ENCODE measurements at places on chromosomes 5 and 9.
A peak's percentile ranks its signal among the peaks of the same experiment; 100 is the strongest.

- no peak for DNase-seq
These were observed 136.5 kb downstream of the SNX18 start for GRCh38 chr5:54653956-54654614.

DNA sequence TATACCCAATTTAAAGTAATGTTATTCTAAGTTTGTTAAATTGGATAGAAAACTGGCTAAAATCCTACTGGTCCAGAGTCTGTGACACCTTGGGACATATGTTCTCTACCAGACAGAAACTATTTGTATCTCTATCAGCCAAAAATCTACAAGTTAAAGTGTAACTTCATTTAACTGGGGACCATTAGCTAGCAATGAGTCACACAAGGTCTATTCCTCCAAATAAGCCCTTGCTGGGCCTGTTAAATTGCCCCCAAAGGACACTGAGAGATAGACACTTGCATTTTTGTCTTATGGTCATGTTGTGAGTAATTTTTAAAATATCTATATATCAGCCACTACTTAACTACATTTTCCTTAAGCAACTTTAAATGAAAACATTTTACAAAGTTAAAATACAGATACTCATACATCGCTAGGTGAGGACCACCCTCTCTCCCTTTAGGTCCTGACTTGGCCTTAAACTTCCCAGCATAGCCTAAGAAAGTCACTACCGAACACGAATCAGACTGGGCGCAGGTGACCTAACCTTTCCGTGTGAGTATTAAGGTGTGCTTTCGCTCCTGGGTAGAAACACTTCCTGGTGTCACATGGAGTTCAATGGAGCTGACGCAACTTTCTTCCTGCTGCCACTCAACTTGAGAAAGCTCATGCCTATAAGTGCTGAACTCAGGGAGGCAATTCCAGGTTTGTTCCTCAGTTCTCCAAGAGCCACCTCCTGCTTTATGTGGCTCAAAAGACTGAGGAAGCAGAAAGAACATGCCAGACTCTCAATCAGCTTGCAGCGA is 249.1 kb downstream of the DIRAS2 start:
- DNase-seq = no peak

- DNase-seq = no peak
These were observed 663.8 kb upstream of the CDH9 start for GRCh38 chr5:27701931-27702903.

DNA sequence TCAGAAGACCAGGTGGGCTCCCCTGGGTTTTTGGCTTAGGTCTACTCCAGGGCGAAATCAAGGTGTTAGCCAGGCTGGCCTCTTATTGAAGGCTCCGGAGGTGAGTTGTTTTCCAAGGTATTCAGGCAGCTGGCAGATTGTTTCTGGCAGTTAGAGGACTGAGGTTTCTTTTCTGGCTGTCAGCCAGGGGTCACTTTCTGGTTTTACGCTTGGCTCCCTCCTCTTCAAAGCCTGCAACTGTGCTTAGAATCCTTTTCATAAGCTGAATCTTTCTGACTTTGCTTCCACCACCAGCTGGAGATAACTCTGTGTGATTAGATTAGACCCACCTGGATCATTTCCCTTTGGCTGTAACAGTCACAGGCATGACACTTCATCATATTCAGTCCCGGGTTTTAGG is 24.6 kb downstream of the RFK start:
- no peak for DNase-seq

GRCh38 chr5:39811381-39811780 is 386.6 kb upstream of the DAB2 start:
- DNase-seq = no peak

GRCh38 chr9:95499847-95500246 is 16.9 kb downstream of the PTCH1 start:
- DNase-seq = no peak

GRCh38 chr9:112069318-112070169 is 105.6 kb downstream of the SUSD1 start:
- peak; percentile 13 for DNase-seq

- no peak for DNase-seq
These were observed 88.2 kb downstream of the PALM2AKAP2 start for GRCh38 chr9:109868207-109868606.

DNA sequence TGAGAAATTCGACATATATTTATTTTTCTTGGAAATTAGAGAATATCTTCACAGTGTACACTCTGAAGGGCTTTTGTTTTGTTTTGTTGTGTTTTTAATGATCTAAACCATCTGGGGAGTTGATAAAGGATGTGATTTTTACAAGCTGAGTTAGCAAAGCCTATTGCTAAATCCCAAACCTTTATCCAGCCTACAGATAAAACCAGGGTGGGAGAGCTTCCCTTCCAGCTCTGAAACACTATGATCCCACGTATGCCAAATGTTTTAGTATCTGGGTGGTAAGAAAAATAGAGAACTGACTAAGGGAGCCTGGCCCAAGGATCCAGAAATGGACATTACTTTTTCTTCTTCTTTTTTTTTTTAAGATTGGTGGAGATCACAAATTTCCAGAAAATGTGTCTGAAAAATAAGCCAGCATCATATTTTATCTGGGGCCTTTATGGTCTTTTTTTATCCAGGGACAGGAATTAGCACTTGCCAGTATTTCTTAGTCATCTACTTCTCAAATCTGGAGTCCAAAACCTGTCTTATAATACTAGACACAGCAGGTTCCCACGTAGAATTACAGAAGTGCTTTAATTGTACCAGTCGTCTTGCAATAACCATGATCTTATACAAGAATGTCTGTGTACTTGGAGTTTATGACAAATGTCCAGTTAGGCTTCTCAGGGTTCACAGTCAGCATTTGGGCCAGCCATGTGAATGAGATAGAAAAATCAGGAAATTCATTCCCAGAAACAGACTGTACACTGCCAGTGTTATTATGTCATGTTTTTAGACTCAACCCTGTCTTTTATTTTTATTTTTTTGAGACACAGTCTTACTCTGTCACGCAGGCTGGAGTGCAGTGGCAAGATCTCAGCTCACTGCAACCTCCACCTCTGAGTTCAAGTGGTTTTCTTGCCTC is 290.8 kb upstream of the MPDZ start:
- no peak for DNase-seq

GRCh38 chr5:123297866-123298265 is 125.3 kb downstream of the CEP120 start:
- DNase-seq = no peak

DNA sequence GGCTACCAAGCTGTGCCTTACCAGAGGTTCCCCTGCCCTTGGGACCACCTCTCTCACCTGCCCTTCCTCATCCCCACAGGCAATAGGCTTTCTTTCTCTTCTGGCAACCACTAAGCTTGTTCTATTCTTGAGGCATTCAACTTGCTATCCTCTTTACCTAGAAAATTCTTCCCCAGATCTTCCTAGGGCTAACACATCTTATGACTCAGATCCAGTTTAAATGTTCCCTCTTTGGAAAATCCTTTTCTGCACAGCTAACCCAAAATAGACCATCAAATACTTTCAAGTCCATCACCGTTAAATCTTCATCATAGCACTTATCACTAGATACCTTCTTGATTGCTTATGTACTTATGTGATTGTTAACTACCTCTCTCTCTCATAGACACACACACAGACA is 93.7 kb downstream of the ENC1 start:
- no peak for DNase-seq

DNA sequence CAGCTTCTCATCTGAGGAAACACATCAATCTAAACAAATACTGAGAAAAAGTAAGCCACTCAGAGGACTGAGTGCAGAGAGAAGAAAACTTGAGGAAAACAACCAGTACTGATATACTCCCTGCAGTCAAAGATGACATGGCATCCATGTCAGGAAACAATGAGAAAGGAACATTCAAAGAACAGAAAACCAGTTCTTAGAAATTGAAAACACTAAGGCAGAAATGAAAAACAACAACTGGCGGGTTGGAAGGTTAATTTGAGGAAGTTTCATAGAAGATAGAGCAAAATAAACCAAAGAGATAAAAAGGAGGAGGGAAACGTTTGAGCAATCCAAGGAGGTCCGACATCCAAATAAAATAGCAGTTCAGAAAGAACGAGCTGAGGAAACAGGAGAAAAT is 475.2 kb downstream of the HINT1 start:
- DNase-seq = no peak

DNA sequence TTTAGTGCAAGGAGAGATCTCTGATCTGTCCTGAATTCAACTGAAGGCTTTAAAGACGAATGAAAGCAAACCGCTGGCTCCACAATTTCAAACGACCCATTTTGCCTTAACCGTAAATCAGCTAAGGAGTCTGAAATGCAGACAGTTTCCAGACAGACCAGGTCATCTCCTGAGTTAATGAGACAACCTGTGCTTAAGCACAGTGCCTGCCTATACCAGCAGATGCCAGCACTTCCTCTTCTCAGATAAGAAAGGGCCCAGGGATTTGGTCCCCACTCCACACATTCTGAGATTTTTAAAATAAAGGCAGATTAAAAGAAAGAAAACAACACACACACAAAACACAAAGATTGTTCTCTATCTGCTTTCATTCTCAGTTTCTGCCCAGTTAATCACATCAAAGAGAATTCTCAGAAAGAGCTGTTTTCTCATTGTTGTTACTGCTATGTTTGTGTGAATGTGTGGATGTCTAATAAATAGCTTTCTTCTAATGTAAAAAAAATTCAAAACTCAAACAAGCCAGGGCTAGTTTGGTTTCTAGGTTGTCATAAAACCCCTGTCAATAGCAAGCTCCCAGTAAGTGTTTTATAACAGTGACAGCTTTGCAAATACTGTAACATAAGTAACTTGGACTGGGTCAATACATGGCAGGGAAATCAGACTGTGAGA is 157.7 kb upstream of the SLC24A2 start:
- DNase-seq = peak; percentile 13

DNA sequence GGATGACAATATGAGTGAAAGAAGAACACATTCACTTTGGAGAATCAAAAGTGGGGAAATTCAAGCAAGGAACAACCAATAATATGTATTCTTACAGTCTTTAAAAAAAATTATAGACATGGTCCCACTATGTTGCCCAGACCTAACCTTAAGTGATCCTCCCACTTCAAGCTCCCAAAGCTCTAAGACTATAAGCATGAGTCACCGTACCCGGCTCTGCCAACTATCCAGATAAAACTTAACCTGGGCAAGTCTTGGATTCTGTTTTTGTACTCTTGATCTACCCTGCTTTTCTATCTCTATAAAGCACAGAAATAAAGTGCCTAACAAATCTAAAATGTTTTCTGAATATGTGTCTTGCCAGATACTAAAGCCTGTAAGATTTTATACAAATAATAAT is 30.9 kb downstream of the CEMIP2 start:
- DNase-seq = no peak

GRCh38 chr5:6350277-6351090 is 27.9 kb downstream of the MED10 start:
- no peak for DNase-seq

DNA sequence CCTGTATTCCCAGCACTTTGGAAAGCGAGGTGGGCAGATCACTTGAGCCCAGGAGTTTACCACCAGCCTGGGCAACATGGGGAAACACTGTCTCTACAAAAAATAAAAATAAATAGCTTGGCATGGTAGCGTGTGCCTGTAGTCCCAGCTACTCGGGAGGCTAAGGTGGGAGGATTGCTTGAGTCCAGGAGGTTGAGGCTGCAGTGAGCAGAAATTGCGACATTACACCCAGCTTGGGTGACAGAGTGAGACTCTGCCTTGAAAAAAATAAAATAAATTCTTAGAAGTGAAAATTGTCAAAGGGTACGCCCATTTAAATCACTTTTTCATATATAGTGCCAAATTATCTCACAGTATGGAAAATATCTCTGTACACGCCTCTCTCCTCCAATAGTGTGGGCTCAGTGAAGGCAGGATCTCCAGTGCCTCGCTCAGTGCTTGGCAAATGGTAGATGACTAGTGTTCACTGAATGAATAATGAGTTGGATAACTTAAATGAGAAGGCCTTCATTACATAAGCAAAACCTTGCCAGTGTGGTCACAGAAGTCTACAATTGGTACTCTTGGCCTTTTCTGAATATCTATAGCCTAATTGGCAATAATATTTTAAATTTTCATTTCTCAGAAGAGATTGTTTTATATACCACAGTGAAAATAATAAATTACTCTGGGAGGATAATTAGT is 9.4 kb upstream of the CCL28 start:
- DNase-seq = no peak

- DNase-seq = no peak
These were observed 309.7 kb downstream of the NSG2 start for GRCh38 chr5:174355208-174355612.

GRCh38 chr5:131720714-131721113 is 76.1 kb downstream of the FNIP1 start:
- DNase-seq = no peak

DNA sequence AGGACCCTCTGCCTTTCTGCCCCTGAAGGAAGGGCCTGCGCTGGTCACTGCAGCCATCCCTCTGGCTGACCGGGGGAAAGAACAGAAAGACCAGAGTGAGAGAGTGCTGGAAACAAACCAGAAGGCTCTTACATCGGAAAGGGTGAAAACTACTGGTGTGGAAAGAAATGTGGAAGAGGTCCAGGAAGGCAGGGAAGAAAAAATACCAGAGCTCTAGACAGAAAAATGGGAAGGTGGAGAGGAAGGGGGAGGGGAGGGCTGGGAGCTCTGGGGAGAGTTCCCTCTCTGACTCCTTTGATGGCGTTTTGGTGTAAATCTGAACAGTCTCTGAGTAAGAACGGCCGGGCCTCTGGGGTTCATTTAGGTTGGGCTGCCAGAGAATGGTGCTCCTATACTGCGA is 47.7 kb downstream of the COL23A1 start:
- DNase-seq = no peak

GRCh38 chr5:119651486-119651885 is 22.1 kb downstream of the FAM170A start:
- no peak for DNase-seq

DNA sequence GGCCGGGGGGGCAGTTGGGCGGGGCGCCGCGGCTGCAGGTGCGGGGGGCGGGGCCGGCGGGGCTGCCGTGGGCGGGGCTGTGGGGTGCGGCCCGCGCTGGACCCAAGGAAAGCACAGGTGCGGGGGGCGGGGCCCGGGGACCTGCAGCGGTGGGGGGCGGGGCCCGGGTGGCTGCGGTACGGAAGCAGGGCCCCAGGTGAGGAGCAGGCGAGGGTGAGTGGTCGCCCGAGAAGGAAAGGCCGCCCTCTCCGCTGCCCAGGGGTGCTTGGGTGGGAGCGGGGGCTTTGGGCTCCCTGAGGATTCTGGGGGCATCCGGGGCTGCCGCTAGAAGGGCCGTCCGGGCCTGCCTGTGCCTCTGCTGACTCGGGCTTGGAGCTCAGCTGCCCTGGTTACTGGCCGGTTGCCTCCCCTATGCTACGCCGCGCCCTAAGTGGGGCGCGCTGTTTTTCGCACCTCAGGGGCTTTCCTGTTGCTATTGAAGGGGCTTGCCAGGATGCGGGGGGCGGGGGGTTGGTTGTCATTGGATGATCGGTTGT is 767 bp downstream of the RALGPS1 start:
- peak; percentile 62 for DNase-seq

GRCh38 chr9:109894921-109895758 is 115.1 kb downstream of the PALM2AKAP2 start:
- DNase-seq = no peak
